Pulmonary artery endothelial cell (primary cell): ENCODE measurements at places on chromosomes 2 and 18. TPM values are rescaled to one million over a fixed set of nuclear protein-coding genes. Genes with fewer than 3 reads are reported as not detected.
A peak's percentile ranks its signal among the peaks of the same experiment; 100 is the strongest.

- DNase-seq: no peak
Observed at GRCh38 chr2:190407246-190407661, 901 bp upstream of the MFSD6 start.

- no peak for DNase-seq
Observed at GRCh38 chr2:71154279-71154678, 23.8 kb downstream of the MPHOSPH10 start.

DNA sequence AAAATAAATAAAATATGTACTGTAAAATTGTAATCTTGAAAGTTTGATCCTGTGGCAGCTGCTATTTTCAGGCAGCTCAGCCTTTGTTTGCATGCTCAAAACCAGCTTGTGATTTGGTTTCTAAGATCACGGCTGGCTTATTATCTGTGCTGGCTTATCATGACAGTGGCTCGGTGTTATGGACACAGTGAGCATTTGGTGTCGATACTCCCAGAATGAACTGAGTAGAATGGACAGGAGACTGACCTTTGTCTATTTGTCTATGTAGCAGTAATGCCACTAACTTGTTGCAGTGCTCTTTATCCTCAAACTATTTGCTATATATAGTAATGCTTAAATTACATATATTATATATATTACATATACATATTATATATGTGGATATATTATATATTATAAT lies 58.8 kb downstream of the NEDD4L start:
- DNase-seq: no peak

- DNase-seq: no peak
Observed at GRCh38 chr2:240869956-240870875, 1.6 kb downstream of the AGXT start.

DNA sequence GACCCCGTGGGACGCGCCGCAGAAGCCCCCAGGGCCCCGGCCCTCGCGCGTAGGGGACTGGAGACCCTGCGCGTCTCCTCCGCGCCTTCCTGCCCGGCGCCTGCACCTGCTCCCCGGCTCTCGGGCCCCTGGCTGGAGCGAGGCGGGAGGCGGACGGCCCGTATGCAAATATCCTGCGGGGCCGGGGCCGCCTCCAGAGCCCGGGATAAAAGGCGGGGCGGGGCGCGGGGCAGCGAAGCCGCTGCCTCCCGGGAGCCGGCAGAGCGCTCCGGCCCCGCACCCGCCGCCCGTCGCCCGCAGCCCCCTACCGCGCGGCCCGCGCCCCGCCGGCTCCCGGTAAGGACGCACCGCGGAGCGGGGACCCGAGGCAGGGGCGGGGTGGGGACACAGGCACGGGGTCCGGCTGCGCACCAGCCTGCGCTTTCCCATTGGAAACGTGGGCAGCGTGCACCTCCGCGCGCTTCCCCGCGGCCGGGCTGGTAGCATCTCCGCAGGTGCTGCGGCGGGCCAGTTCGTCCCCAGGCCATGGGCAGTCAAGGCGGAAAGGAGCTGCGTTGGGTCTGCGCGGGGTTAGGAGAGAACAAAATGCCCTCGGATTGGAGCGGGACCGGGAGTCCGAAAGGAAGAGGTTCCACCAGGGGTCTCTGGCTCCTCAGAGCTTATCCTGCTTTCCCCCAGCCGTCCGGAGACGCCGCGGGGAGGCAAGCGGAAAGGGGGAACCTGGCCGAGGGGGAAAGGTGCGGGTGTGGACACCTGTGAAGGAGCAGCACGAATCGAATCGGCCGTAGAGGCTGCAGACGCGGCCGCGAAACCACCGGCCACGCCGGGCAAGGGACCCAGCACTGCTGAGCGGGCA lies at the start of gene ATP6V1C2:
TSS of gene ATP6V1C2 (plus strand) at position 235 of the 856 bp plus-strand sequence. CDS start 1,220 bp downstream, outside the sequence.
- no peak for DNase-seq

DNA sequence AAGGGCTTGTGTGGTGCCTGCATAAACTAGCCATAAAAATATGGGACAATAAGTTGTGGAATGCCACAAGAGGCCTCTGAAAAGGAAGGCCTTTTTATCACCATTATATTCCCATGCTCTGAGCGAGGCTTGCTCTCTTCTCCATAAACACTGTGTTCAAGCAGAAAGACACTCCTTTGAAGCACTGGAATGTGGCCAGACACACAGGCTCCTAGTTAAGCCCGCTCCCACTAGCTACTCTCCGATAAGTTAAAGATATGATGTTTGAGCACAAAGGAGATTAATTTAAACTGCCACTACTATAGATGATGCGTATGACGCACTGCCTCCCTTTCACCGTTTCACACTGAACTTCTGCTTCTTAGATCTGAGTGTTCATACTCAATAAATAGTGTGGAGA lies 188.7 kb upstream of the TWIST2 start:
- no peak for DNase-seq

DNA sequence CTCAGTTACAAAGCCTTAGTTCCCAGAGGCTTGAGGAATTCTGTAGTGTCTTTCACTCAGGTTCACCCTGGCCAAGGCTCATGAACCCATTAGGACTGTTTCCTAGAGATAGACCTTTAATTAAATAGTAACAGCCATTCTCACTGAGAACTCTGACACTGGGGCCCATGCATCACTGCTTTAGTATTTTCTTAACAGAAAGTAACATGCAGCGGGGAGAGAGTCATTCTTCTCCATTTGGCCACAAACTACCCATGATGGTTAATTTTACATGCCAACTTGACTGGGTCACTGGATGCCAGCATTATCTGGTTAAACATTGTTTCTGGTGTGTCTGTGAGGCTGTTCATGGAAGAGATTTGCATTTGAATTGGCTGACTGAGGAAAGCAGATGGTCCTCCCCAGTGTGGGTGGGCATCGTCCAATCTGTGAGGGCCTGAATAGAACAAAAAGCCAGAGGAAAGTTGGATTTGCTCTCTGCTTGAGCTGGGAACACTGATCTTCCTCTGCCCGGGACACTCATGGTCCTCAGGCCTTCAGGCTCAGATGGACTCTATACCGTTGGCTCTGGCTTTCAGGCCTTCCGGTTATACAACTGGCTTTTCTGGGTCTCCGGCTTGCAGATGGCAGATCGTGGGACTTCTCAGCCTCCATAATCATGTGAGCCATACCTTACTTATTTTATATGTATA lies 5.6 kb upstream of the CPLX4 start:
- no peak for DNase-seq

- DNase-seq: no peak
Observed at GRCh38 chr18:49274188-49274714, 186.2 kb downstream of the DYM start.

GRCh38 chr2:37625796-37626571 lies 45.5 kb downstream of the CDC42EP3 start:
- no peak for DNase-seq

- DNase-seq: no peak
Observed at GRCh38 chr2:178514664-178515063, 34.4 kb downstream of the PLEKHA3 start.

DNA sequence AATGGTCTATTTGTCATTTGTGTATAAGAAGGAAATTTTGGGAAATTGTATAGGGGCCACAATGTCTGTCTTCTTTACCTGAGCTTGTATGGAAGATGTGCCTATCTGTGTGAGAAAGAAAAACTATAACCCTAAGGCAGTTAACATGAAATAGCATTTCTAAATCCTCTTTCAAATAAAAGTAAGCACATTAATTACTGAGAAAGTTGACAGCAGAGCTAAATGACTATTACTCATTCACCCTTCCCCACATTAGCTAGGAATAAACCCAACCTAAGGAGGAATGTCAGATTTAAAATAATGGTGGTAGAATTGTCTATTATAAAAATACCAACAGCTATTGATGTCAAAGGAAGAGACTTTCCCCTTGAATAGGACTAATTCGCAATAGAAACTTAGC lies 56.2 kb downstream of the SLC38A11 start:
- no peak for DNase-seq

DNA sequence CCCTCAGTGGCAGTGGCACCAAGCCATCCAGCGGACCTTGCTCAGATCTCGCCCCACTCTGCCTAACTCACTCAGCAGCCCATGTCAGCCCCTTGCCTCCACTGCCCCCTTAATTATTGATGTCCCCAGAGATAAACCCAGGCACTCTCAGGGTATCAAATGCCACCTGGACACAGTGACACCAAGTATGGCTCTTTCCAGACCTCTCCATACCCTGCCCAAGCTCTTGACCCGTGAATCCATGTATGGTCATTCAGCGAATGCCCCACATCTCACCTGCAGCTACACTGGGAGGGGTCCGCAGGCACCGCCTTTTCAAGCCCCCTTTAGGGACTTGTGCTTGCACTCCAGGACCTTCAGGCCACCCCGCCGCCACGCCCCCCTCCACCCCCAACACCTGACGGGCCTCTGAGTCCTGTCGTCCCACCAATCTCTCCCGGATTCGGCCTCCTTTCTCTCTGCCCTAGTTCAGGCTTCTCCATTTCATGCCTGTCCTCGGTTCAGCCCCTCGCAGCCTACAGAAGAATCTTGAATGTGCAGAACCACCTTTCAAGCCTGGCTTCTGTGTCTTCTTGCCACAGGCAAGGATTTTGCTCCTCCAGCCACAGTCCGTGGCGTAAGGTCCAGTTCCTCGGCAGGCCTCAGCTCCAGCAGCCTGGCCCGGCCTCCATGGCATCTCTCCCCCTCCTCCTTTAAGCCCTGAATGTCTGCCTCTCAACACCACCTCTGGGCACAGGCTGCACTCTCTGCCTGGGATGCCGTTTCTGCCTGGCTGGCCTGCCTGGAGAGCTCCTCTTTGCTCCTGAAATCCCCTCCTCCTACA lies 54.1 kb upstream of the ODC1 start:
- no peak for DNase-seq

- no peak for DNase-seq
Observed at GRCh38 chr2:149540138-149540537, 47.4 kb downstream of the MMADHC start.

DNA sequence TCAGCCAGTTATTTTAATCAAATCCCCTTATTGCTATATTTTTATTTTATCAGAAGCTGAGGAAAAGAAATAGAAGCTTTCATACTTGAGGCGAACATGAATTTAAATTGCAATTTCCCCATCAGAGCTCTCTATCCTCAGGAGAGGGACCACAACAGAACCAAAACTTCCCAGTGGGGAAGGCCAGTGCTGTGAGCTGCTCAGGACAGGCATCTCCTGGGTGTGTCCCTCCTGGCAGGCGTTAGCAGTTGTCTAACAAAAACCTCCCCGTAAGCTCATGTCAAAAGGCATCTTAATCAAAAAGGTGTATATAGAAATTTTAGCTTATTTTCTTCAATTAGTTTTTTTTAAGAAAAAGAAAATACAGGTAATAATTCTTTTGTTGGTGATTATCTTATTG lies 93.0 kb downstream of the PID1 start:
- no peak for DNase-seq

GRCh38 chr2:54768772-54769428 lies 45.4 kb downstream of the EML6 start:
- DNase-seq: no peak

DNA sequence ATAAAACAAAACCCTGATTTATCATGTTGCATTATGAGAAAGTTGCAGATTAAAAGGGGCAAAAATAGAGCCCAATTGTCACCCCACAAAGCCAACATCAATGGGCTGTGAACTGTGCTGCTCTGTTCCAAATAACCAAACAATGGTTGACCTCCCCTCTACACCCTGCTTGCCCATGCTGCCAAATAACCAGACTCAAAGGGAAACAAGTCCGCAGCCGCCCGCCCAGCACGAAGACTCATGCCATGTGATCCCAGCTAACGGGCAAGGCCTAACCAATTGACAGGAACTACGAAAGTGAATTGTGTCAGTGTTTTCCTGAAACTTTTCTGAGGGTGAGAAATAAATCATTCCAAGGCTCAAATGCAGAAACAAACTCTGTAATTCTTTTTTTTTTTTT lies 97.9 kb upstream of the RIOK3 start:
- DNase-seq: no peak

DNA sequence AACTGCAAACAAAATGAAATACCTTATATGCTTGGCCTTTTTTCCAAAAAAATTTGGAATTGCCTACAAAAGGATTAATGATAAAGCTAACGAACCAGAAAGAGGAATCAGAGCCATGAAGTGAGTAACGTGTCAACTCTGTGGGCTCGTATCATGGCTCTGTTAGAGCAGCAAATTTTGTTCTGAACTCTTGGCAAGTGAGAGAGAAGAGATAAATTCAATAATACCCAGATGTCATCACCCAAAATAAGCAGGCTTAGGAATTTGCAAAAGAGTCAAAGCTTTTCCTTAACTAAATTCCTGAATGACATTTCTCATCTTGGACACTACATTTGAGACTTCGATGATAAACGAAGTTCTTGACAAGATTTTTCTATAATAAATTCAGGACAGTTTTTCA lies 4.4 kb downstream of the TXNDC2 start:
- no peak for DNase-seq

GRCh38 chr18:8747440-8747937 lies 42.1 kb downstream of the MTCL1 start:
- DNase-seq: peak; percentile 44

- no peak for DNase-seq
Observed at GRCh38 chr18:47574966-47575365, 323.5 kb upstream of the SKOR2 start.

GRCh38 chr18:2502394-2502793 lies 68.9 kb downstream of the METTL4 start:
- DNase-seq: no peak

DNA sequence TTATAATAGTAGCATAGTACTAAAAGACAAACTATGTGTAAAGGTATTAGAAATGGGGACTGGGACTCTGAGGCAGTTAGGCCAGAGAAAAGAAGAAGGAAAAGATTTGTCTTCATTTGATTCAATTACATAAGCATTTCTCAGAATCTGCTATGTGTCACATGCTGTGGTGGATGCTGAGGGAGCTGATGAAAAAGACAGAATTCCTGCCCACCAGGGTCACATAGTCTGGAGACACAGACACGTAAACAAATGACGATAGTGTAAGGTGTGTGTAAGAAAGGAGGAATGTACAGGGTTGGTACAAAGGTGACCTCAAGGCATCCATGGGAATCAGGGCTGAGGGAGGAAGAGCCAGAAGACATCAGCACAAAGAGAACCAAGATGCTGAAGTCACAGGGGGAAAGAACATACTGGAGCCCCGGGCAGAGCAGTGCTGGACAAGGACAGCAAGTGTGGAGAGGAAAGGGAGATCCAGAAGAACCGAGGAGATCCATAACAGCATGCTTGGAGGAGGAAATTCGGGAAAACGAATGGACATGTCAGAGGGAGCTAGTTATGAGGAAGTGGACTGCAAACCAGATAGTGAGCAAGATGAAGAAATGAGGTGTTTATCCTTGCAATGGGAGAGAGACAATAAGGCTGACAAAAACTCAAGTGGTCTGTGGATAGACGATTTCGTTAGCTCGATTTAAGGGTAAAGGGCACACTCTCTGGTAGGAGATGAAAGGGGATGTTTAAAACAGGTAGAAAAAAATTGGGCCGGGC lies 1.2 kb upstream of the MAPRE3 start:
- DNase-seq: no peak

The C1GALT1C1L gene
- 0.18 and 0.20 TPM in 2 replicates for total RNA-seq

The CAPN14 gene
- 0.07 TPM in 1 of 2 replicates, not detected in the other for total RNA-seq

The IL1F10 gene
- total RNA-seq: not detected in 2 replicates

The LOXHD1 gene
- total RNA-seq: not detected in 2 replicates

The OTX1 gene
- total RNA-seq: 0.11 and 0.33 TPM in 2 replicates

The LYPD6 gene
- 1.3 and 1.8 TPM in 2 replicates for total RNA-seq
